HCT116 (cell line): ENCODE measurements at places on chromosomes 2 and 18.

DNA sequence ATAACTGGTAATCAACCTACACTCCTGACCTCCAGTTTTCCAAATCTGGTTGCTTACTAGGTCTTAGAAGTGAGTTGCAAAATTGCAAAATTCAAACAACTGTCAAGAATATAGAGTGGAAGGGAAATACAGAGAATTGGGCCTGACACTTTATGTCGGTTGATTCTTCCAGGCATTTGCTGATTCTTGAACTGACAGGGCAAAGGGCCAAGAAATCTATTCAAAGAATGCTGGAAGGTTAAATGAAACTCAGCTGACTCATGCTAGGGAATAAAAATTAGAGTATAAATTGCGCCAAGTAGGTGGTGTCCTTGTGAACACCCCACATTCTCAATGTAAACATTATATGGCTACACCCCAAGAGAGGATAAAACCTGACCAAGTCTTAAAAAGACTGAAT is 21.5 kb upstream of the ZSCAN30 start:
- no peak for DNase-seq

DNA sequence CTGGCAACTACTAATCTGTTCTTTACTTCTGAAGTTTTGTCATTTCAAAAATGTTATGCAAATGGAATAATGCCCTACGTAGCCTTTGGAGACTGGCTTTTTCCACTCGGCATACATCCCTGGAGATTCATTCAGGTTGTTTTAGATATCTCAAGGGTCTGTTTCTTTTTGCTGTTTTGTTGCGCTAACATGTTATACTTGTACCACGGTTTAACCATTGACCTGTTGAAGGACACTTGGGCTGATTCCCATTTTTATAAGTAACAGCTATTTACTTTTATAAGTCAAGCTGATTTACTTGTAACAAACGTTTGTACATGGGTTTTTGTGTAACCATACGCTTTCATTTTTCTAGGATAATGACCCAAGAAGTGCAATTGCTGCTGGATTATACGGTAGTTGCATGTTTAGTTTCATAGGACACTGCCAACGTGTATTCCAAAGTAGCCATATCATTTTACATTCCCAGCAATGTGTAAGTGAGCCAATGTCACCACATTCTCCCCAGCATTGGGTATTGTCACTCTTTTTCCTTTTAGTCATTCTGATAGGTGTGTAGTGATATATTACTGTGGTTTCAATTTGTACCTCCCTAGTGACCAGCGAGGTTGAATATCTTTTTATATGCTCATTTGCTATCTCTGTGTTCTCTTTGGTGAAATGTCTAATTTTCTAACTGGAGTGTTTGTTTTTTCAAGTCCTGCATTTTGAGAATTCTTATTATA is 36.5 kb upstream of the STAT4 start:
- DNase-seq, result no peak

DNA sequence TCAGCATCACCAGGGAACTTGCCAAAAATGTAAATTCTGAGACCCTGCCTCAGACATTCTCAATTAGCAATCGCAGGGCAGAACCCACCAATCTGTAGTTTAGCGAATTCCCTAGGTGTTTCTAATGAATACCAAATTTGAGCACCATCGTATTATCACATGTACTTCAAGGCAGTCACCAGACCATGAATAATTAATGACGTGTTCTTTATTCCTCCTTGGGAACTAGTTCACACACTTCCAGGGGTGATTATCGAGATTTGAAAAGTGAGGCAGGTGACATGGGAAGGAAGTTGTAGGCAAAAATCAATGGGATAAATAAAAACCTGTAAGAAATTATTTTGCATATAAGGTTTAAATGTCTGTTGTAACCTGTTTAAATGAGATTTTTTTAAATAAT is 102.5 kb upstream of the CRIM1 start:
- no peak for DNase-seq

DNA sequence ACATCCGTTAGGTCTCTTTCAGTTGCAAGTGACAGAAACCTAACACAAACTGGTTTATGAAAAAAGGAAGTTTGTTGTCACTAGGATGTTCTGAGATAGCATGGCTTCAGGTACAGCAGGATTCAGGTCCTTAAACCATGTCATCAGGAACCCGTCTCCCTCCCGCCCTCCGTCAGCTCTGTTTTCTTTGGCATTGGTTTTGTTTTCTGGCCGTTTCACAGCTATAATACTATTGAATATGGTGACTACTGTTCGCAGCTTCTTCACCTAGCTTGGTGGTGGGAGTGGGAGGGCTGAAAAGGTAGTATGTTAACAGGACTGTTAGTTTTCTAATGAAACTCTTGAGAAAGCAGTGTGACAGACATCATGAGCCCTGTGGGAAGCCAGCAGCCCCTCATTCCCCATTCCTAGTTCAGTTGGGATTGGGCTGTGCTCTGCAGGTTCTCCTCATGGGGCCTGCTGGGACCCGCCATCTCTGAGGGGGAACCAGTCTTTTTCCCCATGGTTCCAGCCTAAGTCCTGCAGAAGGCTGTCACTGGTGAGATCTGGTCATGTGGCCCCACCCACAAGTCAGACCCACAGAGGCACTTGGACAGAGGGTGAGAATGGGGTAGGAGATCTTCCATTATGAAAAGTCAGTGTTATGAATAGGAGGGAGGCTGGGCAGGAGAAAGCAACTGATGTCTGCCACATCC is 12.1 kb downstream of the PTMA start:
- DNase-seq, result no peak

DNA sequence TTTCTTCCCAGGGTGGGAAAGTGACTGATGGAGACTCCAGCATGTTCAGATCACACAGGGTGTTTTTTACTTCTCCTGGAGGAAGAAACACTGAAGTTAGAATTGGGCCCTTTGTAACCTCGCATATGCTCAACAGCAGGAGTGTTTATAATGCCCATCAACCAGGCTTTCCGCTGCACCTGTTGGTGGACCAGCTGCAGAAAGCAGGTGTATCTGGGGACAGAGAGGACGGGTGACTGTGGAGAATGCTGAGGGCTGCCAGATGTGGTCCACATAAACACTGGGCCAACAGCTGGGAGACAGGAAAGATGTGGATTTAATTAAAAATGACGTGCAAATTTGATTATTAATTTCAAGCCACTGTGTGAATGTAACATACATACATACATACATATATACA is 335.5 kb upstream of the SPRED2 start:
- no peak for DNase-seq

DNA sequence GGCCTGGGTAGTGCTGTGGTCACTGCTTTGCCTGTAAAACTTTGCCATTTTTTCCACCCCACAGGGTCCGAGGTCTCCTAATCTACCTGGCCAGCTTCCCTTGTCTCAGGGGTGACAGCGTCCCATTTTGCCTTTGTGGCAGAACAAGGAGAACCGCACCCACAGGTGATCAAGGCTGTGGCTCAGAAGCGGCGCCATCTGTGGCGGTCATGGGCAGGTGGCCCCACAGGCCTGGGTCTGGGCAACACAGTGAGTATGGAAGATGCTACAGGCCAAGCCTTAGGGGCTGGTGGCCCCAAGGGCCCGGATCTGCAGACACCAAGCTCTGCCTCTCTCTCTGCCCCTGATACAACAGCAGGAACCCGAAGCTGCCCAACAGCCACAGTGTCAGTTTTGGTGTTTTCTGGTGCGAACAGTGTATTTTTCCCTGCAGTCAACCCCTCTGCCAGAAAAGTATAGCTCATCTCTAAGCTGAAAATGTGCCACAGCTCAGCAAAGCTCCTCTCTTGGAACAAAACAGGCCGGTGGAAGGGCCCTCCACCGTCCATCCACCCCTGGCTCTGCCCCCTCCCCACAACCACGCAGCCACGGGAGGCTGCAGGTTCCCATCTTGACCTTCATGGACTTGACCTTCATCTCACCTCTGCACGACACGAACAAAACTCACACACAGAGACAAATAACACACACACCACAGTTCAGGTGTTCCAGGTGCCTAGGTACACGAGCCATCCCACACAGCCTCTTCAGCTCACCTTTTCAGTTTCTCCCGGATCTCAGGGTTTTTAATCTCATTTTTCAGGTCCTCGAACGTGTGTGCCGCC is 96.7 kb downstream of the PXDN start:
- no peak for DNase-seq

DNA sequence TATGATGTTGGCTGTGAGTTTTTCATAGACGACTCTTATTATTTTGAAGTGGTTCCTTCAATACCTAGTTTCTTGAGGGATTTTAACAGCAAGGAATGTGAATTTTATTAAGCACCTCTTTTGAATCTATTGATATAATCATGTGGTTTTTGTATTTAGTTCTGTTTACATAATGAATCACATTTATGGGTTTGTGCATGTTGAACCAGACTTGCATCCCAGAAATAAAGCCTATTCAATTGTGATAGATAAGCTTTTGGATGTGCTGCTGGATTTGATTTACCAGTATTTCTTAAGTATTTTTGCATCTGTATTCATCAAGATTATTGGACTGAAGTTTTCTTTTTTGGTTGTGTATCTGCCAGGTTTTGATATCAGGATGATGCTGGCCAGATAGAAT is 131.6 kb upstream of the SCN7A start:
- DNase-seq, result no peak

DNA sequence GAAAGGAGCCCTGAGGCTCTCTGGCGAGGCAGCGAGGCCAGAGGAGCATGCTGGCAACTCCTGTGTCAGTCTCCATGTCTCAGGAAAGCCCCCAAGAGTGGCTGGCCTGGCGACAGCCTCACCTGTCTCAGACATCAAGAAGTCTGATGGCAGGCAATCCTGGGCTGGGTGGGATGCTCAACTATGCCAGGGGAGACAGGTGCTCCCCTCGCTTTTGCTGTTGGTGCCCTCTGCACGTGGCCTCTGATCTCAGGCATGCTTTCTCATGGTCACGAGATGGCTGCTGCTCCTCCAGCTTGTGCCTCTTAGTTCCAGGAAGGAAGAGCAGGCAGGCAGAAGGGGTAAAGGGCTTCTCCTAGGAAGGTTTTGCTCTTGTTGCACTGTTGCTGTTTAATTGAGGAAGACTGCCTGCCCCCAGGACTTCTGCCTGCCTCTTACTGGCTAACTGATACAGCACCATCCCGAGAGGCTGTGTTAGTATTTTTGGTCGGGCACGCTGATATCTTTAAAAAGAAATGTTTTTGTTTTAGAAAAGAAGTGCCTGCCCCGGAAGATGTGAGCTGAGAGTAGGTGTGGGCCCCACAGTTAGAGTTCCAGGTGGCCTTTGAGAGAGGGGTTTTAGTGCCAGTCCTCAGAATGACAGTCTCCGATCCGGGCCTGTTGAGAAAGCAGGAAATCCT is 344.8 kb upstream of the HS6ST1 start:
- no peak for DNase-seq

GRCh38 chr2:177314722-177315264 is 50.3 kb upstream of the NFE2L2 start:
- no peak for DNase-seq

DNA sequence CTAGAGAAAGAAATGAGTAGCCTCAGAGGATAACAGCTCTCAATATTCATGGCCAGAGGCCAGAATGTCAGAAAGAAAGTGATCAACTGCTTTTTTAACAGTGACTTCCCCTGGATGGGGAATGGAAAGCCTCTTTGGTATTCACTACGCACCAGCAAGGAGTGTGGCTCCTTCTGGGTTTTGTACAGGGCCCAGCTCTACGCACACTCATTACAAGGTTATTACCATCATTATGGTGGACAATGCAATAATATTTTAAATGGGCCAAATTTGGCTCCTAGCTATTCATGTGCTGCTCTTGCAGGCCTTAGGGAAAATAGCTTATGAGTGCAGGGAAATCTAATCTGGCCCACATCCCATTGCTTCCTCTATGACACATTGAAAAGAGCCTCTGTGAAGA is 1149.5 kb upstream of the FANCL start:
- DNase-seq, result no peak

DNA sequence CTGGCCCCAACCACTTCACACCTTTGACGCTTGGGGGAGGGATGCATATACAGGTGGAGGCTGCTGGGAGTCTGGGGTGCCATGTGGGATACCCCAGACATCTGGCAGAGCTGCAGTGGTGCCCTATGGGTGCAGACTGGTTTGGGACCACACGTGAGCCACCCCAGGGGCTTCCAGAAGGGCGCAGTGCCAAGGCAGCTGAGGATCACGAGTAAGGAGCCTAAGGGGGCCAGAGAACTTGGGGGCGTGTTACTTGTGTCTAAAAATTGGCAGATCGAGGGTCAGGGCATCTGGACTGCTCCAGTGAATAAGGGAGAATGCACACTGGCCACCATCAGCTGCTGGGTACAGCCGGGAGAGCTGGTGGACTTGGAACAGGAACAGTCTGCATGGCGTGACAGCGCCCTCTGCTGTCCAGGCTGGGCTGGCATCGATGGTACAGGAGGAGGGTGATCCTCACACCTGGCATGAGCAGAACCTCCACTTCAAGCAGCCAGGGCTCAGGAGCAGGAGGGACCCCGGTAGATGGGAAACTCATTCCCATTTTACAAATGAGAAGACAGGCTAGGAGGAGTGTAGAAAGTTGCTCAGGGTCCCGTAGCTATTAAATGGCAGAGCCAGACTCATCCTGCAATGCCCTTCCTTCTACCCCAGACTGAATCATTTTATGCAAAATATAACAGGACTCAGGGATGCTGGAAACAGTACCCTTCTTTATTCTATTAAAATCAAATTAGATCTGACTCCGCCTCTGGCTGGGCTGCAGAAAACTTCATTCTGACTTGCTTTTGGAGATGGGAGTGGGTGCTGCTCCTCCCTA is 60.4 kb downstream of the ATOH8 start:
- DNase-seq, result peak; percentile 76

DNA sequence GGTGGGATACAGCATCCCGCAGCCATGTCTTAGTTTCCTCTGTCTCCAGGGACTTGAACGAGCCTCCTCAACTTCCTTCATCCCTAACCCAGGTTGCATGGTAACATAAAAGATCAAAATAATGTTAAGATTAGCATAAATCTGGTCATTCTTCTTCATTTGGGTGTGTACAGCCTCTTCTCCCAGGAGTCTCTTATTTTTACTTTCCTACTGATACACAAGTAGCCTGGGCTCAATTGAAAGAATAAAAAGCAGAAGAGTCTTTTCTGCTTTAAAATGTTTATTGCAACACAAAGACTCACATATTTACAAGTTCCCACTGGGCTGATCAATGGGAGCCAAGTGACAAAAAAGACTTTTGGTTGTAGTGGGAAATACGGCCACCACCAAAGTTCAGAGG is 137.9 kb upstream of the PID1 start:
- no peak for DNase-seq

DNA sequence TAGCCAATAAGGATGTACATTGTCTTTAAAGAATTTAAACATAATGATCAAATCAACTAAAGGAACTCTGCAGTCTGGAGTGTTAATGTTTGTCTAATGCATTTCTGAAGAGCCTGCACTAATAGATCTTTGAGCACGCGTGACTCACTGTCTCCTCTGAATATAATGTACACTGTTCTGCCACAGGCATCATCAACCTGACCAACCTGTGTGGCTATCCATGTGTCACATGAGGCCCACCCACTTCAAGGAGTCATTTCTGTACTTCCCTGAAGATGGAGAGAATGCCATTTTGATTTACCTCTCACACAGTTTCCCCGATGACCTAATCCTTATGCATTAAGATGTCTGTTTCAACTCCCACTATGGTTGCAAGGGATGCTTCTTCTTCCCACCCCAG is 434.0 kb upstream of the SPHKAP start:
- DNase-seq, result no peak

- DNase-seq, result peak; percentile 50
Measured at GRCh38 chr2:119208791-119209203, 14.8 kb upstream of the STEAP3 start.
